ENCODE measurements at places on chromosomes 1 and 21.

GRCh38 chr1:115544131-115544530, 97.6 kb upstream of the VANGL1 start:
- no peak for DNase-seq

DNA sequence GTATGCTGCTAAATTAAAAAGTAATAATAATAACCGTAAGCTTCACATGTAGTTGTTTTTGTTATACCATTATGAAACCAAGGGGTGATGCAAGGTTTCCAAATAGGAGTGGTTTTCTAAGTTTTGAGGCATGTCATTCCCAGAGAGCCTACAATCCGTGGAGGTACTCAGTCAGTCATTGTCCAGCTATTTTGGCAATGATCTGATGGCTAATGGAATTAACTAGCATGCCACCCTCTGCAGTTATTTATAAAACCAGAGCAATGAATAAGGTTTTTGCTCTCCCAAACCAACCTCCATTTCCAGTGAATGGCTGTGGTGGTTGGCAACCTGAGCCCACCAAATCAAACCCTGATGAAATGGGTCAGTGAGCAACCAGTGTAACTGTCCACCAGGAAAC, 106.4 kb downstream of the TBX15 start:
- no peak for DNase-seq

GRCh38 chr1:213164561-213164960, 113.5 kb downstream of the RPS6KC1 start:
- DNase-seq = no peak

GRCh38 chr1:5532811-5533210, 459.4 kb downstream of the NPHP4 start:
- DNase-seq = no peak

DNA sequence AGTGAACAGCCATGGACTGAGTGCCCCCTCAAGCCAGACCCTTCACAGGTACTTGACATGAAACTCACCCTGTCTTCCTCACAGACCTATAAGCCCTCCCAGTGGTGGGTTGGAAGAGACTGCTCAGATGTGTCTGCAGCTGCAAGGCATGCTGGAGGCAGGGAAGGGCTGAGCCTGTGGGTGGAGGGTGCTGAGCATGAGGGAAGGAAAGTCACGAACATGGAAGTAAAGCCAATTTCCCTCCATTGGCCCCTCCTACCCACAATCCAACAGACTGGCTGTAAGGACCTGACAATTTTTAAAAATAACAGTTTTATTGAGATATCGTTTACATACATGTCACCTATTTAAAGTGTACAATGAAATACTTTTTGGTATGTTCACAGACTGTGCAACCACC, 44.1 kb downstream of the RCSD1 start:
- no peak for DNase-seq

GRCh38 chr1:17059391-17060305, 5.8 kb upstream of the SDHB start:
- peak; percentile 86 for DNase-seq

DNA sequence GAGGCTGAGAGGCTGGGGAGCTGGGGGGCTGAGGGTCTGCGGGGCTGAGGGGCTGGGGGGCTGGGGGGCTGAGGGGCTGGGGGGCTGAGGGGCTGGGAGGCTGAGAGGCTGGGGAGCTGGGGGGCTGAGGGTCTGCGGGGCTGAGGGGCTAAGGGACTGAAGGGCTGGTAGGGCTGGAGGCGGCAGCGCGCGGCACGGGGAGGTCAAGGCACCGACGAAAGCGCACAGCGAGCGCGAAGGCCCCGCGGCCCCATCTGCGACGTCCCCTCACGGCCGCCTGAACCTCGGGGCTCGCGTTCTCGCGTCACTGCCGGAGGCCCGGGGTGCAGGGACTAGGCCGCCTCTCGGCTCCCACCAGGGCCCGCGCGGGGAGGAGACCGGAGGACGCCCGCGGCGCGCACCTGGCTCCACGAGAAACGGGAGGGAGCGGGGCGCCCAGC, 356 bp downstream of the INTS11 start:
- no peak for DNase-seq

DNA sequence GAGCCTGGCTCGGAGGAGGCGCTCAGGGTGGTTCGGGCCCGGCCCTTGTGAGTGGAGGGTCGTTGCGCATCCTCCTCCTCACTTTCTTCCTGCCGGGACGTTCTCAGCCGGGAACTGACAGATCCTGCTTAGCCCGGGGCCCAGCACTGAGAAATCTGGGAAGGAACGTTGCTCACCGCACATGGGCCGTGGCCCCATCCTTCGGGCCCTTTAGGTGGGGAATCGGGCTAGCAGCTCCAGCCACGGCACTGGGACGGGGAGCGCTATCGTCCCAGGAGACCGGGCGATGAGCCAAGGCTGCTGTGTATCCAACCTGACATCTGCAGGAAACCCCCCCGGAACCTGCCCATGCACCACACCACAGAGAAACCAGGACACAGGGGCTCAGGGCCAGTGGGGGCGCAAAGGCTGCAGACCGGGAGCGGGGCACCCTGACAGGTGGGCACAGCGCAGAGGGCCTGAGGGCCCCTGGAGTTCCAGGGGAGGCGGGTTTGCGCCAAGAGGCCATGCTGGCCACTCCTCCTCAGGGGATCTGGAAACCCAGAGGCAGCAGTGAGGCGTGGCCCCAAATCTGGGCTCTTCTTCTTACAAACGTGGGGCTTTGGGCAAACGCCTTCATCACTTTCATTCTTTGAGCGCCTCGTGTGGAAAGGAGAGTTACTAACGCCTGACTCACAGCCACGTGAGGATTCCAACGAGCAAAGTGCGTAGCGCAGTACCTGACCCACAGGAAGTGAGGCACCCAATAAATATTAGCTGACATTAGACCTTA, at the start of gene SH2D5:
TSS of gene SH2D5 (minus strand) at position 116 of the 772 bp plus-strand sequence. CDS start 4,659 bp downstream, outside the sequence.
- DNase-seq = peak; percentile 38

- DNase-seq = no peak
Measured at GRCh38 chr1:103448560-103448959, 76.9 kb upstream of the RNPC3 start.

DNA sequence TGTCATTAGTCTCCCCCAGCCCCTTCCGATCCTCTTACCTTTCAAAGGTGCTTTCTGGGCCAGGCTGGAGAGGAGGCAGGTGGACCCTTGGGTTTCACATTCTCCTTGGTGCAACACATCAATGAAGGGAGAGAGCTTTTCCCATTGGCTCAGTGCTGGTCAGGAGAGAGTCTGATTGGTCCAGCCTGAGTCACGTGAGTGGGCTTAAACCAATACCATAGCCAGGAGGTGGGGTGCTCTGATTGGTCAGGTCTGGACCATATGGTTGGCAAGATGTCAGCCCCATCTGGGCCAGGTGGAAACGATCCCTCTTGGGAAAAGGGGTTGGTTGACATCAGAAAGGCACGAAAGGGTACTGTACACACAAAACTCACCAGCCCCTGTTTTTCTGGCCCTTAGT, 44.8 kb upstream of the ABCG1 start:
- DNase-seq = no peak

DNA sequence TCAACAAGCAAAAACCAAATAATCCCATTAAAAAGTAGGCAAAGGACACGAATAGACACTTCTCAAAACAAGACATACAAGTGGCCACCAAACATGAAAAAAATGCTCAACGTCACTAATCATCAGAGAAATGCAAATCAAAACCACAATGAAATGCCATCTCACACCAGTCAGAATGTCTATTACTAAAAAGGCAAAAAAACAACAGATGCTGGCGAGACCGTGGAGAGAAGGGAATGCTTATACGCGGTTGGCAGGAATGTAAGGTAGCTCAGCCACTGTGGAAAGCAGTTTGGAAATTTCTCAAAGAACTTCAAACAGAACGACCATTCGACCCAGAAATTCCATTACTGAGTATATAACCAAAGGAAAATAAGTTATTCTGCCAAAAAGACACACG, 145.1 kb upstream of the EDN2 start:
- DNase-seq = no peak

DNA sequence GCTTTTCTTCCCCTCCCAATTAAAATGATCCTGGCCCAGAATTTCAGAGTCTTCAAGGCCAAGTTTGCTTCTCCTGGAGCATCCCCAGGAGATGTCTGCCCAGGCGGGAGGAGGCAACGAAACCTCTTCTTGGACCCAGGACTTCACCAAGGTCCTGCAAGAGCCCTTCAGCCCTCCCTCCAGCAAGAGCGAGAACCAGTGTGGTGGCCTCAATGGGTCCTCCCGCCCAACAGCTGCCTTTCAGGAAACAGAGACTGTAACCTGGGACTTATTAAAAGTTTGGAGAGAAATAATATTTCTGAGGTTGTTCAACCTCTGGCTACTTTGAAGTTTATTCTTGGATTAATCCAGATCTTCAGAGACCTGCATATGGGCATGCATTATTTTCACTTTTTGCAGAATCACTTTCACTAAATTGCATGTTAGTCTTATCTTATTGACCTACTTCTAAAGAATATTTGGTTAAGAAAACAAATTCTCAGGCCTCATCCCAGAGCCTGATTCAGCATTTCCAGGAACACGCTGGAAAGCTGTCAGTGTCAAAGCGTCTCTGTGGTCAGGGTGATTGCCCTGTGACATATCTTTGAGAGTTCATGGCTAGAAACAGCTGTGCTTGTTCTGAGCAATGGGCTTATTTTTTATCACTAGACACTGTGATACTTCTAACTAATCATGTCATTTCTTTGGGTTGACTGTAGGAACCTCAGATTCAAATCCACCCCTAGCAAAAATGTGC, 66.0 kb upstream of the CLDN14 start:
- DNase-seq = no peak

- DNase-seq = peak; percentile 17
Measured at GRCh38 chr1:97245682-97246081, 524.1 kb downstream of the PTBP2 start.

GRCh38 chr1:74935446-74935845, 198.7 kb upstream of the LHX8 start:
- no peak for DNase-seq

- DNase-seq = no peak
Measured at GRCh38 chr1:39892601-39893595, 8.8 kb downstream of the MYCL start.

GRCh38 chr1:243378669-243379068, 122.8 kb downstream of the SDCCAG8 start:
- no peak for DNase-seq

GRCh38 chr1:234601301-234602017, 8.5 kb downstream of the IRF2BP2 start:
- peak; percentile 46 for DNase-seq

- no peak for DNase-seq
Measured at GRCh38 chr1:177589166-177589565, 380.7 kb downstream of the SEC16B start.

DNA sequence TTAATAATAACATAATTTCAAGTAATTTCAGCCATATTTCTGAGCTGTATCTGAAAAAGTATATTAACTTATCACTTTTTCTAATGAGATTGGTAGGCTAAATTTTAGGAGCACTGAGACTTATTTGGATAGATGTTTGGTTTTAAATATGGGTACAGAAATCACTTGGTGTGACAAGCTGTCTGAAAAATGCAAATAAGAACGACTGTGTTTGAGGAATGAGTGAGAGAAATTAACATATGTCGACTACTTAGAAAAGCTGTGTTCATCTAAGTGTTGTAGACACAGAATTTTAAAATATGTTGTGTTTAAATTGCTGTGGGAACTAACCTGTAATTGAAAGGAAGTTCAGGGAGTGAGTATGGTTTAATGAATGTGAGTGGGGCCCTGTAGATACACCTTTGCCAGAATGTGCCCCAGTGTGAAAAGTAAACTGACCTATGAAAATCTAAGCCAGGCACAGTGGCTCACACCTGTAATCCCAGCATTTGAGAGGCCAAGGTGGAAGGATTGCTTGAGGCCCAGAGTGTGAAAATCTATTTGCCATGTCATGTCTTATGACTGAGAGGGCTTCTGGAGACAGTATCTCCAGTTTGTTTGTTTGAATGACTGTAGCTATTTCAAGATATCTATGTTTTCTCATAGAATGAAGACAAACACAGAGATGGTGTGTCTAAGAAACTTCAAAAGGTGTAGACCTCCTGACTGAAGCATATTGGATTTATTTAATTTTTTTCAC, 53.8 kb upstream of the LRRC8C start:
- DNase-seq = no peak

DNA sequence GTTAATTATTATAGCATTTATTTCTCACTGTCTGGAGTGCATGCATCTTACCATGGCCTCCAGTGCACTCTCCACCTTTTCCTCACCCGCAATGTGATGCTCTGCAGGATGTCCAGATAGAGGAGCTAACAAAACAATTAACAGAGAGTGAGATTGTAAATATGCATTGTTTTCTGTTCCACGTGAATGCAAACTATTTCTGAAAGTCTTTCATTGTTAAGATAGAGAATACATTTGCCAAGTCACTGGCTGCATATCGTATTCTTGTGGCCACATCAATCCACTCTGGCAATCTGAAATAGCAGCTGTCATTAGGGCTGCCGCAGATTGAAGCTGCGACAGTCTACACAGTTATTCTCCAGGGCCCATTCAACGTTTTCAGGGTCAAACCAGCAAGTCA, 143.8 kb downstream of the DUSP10 start:
- DNase-seq = peak; percentile 83

DNA sequence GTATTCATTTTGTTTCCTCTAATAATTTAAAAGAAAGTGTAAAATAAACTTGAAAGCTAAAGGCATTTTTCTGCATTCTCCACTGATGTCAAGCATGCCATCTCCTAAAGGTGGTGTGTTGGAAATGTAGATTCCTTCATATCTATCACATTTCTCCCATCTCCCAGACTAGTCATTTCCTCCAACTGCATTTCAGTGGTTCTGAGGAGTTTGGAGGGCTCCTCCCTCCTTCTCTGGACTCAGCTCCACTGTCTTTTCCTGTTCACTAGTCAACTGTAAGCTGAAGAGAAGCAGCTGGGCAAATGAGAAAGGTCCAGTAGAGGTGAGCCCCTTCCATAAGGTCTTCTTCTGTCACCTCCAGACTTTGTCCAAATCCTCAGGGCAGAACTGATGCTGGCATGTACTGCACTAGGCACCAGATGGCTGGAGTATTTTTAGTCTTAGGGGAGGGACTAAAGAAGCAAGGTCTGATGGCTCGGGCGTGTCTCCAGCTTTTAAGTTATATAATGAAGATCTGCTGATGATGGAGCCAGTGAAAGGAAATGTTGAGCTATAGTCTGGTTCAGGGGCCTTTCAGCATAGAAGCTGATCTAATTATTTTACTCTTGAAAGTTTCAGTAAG, 186.1 kb downstream of the NTNG1 start:
- no peak for DNase-seq

DNA sequence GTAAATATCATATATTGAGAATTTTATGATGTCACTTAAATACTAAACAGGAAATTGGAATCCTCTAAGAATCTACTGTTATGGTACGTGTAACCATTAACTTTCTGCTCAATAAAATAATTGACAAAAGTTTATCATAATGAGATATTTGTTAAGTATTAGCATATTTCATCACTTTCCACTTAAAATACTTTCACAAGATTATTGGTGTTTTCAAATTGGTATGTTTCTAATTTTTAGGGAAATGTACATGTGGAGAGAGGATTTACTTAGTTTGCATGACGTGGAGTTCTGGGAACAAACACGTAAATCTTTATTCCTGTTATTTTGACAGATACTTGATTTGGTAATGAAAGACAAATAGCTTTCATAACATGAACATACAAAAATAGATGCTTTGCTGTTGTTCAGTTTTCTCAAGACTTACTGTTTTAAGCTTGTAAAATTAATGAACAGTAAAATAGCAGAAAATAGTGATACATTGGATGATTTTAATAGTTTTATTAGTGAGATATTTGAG, 1.6 kb downstream of the SRSF11 start:
- DNase-seq = no peak

All from globus pallidus (tissue), 1 donor.